ENCODE measurements at places on chromosomes 5 and 9. TPM values are rescaled to one million over a fixed set of nuclear protein-coding genes. Genes with fewer than 3 reads are reported as not detected.

- H3K4me1 ChIP-seq: peaks cover 40% of the 10 kb centered on the region
- peak; percentile 94 for DNase-seq
- H3K27ac ChIP-seq: peak within 1 kb of the TSS; percentile 90
- H3K27me3 ChIP-seq: no peaks in the 10 kb centered on the region
These were observed at the start of gene HACD4 for GRCh38 chr9:21031091-21031807. Gene HACD4 (minus strand): TSS chr9:21031640. CDS start chr9:21031590, 50 bp downstream.

Gene OCLN
- 4.1 TPM for total RNA-seq

Gene RNF183
- not detected for total RNA-seq

GRCh38 chr5:176562189-176562588, 13.0 kb downstream of the CDHR2 start:
- no peaks in the 10 kb centered on the region for H3K36me3 ChIP-seq
- H3K27me3 ChIP-seq: no peaks in the 10 kb centered on the region
- no peak overlapping the region for H3K4me3 ChIP-seq
- H3K4me1 ChIP-seq: no peaks in the 10 kb centered on the region
- H3K27ac ChIP-seq: no peak overlapping the region

Gene PCDHB15
- 2.6 TPM for total RNA-seq

DNA sequence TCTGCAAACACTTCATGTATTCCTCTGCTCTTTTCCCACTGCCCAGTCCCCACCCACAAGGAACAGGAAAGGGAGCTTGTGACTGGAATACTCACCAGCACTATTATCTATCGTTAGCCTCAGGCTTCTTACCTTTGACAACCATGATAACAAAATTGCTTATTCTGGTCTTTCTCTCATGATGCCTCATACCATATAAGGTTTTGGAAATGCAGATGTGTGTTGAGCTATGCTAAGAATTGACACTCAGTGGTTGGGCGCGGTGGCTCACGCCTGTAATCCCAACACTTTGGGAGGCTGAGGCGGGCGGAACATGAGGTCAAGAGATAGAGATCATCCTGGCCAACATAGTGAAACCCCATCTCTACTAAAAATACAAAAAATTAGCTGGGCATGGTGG, 25.4 kb downstream of the SOX30 start:
- DNase-seq: no peak
- no peaks in the 10 kb centered on the region for H3K36me3 ChIP-seq
- H3K4me1 ChIP-seq: no peaks in the 10 kb centered on the region

- no peak overlapping the region for H3K4me3 ChIP-seq
- no peaks in the 10 kb centered on the region for H3K36me3 ChIP-seq
- no peaks in the 10 kb centered on the region for H3K4me1 ChIP-seq
- H3K27ac ChIP-seq: no peak overlapping the region
- H3K27me3 ChIP-seq: no peaks in the 10 kb centered on the region
These were observed 151.2 kb downstream of the TTC39B start for GRCh38 chr9:15155826-15156225.

Gene PCDHB5
- total RNA-seq: 2.2 TPM

DNA sequence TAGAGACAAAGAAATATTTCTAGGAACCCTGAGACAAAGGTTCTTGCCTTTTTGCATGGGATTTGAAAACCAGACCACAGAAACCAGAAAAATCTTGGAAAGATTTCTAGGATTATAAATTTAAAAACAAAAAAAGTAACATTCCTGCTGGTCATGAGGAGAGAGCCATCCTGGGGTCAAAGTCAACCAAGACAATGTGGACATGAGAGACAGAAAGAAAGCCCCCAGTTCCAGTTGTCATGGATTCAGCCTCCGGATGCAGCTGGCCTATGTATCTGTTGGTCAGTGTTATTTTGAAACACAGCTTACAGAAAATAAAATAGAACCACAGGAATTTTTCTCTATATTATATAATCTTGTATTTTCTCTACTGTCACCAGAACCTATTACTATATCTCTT, 24.4 kb upstream of the RGMB start:
- no peaks in the 10 kb centered on the region for H3K4me1 ChIP-seq
- no peak for DNase-seq
- H3K27ac ChIP-seq: no peak overlapping the region
- H3K4me3 ChIP-seq: no peak overlapping the region
- H3K27me3 ChIP-seq: no peaks in the 10 kb centered on the region

Gene ZNF462
- 31.8 TPM for total RNA-seq

Gene ERCC8
- total RNA-seq: 12.7 TPM

GRCh38 chr9:115198001-115198400, 80.0 kb upstream of the TNC start:
- no peaks in the 10 kb centered on the region for H3K27me3 ChIP-seq
- DNase-seq: no peak
- H3K27ac ChIP-seq: no peak overlapping the region
- H3K4me3 ChIP-seq: no peak overlapping the region
- H3K36me3 ChIP-seq: no peaks in the 10 kb centered on the region

DNA sequence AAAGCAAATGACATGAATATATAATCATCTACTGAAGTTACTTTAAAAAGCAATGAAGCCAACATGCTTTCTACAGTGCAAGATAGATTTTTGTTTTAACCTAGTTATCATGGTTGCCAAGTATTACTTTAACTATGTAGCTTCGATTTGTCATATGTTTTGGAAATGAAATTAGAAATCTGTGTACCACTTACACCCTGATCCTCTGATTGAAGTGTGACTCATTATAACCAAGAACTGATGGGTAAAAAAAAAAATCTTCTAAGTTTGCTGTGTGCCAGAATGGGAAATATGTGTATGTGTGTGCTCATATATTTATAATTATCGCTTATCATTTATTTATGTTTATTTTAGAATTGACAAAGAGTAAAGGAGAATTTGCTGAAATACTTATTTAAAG, 9.1 kb upstream of the CDC42SE2 start:
- no peaks in the 10 kb centered on the region for H3K36me3 ChIP-seq
- no peak overlapping the region for H3K4me3 ChIP-seq
- no peak for DNase-seq
- peaks cover 83% of the 10 kb centered on the region for H3K4me1 ChIP-seq
- H3K27me3 ChIP-seq: no peaks in the 10 kb centered on the region

Gene LCN10
- total RNA-seq: 14.8 TPM

Gene RHOBTB3
- 39.0 TPM for total RNA-seq

Gene SH3RF2
- total RNA-seq: not detected

All from spleen (tissue), 13 donors.